Cardiac septum (tissue), 1 donor: ENCODE measurements at places on chromosomes 16 and 17. TPM values are rescaled to one million over a fixed set of nuclear protein-coding genes. Genes with fewer than 3 reads are reported as not detected.

DNA sequence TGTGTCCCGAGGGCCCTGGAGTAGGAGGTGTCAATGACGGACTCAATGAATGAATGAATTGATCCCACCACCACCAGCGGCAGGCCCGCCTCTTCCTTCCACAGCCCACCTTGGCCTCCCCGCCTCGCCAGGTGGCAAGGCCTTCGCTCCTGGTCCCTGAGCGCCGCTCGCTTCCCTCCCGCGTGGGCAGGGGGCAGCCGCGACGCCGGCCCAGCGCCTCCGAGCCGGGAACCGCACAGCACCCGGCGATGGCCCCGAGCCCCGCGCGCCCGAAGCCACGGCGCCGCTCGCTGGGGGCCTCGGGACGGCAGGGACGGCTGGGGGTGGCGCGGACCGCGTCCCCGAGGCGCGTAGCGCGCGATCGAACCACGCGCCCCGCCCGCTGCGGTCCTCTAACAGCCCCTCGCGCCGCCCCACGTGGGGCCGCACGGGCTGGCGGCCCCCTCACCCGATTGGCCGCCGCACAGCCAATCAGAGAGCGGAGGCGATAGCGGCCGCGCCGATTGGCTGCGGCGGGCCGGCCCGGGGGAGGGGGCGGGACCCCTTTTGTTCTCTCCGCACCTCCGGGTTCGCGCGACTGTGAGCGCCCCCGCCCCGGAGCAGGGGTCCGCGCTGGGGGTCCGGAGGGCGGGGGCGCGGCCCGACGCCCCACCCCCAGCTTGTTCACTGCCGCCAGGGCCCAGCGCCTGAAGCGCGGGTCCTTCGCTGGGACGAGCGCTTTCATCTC lies 31.4 kb downstream of the ACTG1 start:
- peak; percentile 85 for DNase-seq

DNA sequence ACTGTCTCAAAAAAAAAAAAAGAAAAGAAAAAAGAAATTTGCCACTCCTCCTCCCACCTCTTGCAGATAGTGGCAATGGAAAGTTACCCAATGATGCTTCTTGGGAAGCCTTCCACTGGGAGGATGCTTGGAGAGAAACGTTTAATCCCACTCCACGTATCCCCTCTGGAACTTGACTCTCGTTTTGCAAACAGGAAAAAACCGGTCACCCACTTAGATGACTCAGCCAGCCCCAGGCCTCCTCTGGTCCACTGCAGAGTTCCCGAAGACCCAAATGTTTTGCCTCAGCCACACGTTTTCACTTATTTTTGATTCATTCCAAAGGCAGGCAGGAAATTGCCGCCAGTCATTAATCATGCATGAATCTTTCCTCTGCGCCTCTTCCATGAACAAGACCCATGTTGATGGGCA lies 9.3 kb upstream of the TNFRSF17 start:
- no peak for DNase-seq

DNA sequence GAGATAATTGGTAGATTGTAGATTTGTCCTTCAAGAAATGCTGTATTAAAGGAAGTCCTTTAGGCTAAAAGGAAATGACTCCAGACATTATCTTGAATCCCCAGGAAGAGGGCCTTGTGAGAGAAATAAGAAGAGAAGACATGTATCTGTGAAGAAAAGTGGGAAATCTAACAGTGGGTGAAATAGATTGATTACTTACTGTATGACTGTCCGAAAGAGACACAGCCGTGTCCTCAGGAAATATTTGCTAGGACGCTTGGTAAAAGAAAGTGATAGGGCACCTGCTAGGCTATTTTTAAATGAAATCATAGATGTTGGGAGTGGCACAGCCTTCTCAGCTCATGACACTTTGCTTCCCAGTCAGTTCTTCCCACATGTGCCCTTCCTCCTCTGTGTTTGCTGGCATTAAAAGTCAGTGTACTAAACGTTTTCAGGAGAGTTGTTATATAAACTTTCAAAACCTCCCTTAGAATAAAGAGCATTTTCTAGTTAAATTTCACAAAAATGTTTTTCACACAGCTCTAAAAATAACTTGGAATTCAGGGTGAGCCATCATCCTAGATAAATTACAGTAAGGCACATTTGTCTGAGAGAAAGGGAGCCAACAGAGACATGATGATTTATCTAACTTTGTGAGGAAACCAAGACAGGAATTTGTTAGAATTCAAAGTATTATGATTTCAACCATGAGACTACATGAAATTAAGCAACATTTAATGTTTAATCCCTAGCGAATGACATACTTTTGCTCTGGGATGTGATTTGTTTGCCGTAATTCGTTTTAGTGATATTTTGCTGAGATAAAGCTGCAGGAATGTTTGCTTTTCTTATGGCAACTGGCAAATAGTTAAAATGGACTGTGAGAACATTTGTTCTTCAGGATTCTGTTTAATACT lies 35.0 kb downstream of the DHRS7B start:
- DNase-seq = no peak

- DNase-seq = no peak
Observed at GRCh38 chr16:48291303-48291702, 44.0 kb upstream of the ABCC11 start.

GRCh38 chr17:40836020-40836419 lies 13.6 kb upstream of the KRT10 start:
- no peak for DNase-seq

- peak; percentile 90 for DNase-seq
Observed at GRCh38 chr17:6421700-6422604, 13.0 kb downstream of the AIPL1 start.

DNA sequence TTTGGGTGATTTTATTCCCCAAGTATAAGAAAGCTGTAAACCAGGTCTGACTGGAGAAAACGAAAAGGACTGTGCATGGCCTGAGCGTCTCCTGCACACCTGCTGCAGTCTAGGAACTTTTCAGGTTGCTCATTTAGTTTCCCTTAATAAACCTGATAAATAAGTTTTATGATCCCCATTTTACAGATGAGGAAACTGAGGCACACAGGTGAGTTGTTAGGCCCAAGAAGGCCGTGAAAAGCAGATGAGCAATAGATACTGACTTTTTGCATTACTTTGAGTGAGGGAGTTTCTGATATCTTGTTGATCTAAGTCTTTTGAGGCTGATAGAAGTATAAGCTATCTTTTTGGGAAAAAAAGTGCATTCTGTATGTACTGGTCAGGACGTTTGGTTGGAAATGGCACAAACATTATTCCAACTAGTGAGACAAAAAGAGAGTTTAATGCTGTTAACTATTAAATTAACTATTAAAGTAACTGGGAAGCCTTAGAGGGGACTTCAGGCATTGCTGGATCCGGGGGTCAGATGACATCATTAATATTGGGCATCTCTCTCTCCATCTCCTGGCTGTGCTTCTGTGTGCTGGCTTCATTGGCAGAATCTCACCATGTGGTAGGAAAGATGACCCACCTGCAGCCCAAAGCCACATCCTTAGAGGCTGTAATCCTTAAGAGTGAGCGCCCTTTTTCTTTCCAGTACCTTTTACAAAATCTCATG lies 163.4 kb downstream of the CMIP start:
- no peak for DNase-seq

GRCh38 chr16:62620275-62620674 lies 584.0 kb upstream of the CDH8 start:
- DNase-seq = no peak

DNA sequence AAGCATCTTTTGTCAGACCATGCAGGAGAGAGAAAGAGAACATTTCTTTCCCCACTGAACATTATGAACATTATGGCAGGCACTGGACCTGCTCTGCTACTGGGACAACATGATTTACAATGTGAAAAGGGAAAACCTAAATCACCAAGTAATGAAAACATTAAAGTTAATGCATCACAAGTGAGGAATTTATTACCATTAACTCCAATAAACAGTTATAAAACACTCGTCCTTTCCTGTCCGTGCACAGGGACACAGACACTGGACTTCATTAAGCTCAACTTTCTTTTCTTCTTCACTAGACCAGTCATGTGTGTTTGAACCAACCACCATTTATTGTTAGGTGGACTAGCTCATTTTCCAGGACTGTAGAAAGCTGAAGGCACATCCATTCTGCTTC lies 95.4 kb downstream of the SNX11 start:
- no peak for DNase-seq

DNA sequence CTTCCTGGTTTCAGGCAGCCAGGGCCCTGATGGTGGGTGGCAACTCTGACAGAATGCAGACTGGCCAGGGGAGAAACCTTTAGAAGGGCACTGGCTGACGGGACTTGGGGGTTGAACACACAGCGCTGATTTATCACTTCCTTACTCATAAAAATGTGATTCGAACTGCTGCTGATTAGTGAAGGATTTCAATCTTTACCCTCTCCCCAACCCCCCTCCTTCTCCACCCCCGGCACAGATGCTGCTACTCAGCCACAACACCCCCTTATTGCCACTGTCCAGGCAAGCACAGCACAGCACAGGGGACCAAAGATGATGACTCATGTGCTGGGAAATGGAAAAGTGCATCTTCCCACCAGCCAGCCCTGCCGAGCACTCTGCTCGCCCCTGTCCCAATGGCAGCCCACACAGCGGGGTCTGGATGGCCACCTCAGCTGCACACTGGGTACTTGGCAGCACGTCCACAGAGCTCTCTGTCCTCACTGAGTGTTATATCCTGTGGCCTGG lies 70.1 kb downstream of the SMG6 start:
- DNase-seq = no peak

- no peak for DNase-seq
Observed at GRCh38 chr17:64392300-64392699, 1.6 kb upstream of the PECAM1 start.

- no peak for DNase-seq
Observed at GRCh38 chr16:56366945-56367344, 58.4 kb downstream of the AMFR start.

GRCh38 chr16:87531418-87531817 lies 38.6 kb upstream of the ZCCHC14 start:
- no peak for DNase-seq

DNA sequence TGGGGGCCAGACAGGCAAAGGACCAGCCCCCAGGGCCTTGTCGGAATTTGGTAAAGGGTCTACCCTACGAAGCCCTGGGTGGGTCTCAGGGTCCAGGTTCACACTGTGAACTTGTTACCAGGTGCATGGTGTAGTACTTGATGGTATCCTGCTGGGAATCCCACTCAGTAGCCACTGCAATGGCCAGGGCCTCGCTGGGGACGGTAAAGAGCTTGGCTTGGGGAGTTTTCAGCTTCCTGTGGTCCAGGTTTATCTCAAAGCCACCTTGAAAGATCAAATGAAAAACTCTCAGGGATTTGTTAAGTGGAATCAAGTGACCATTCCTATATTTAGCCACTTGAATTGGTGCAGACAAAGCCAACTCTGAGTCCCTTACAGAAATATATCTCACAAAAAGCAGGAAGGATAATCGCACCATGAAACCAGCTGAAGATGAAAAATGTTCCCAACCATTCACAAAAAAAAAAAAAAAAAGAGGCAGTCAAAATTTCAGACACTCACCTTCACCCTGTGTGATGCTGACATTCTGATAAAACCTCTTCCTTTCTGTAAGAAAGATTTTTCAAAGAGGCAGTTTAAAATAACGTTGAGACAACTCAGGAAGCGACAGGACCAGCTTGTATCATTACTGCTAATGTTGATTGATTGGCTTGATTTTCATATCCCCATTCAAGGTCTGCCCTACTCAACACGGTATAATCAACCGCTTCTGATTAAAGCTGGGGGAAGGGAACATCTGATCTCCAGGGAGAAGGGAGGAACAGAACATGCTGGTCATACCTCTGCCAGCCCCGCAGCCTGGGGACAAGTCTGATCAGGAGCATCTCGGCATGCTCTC lies 10.6 kb downstream of the ATPAF2 start:
- no peak for DNase-seq

GRCh38 chr17:44108440-44109311 lies 14.8 kb downstream of the HDAC5 start:
- DNase-seq = peak; percentile 94

- DNase-seq = no peak
Observed at GRCh38 chr17:43987131-43988021, 17.0 kb upstream of the NAGS start.

GRCh38 chr17:81579298-81579697 lies 27.1 kb upstream of the FAAP100 start:
- DNase-seq = no peak

DNA sequence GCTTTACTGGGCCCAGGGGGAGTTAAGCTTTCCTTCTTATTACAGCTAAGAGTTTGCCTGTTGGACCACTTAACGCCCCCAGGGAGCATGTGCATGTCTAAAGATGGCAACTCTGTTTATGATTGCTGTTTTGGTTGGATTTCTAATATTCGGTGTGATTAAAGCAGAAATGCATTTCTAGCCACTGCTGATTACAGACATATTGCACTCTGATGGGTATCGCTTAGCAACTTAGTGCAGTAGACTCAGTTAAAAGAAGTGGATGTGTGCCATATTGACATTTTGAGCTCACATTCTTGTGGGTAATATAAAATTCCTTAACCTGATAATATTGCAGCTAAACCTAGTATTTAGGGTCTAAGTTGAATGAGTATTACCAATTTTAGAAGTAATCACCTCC lies 4.2 kb downstream of the NF1 start:
- no peak for DNase-seq

GRCh38 chr17:48177816-48178215 lies 70.2 kb downstream of the SNX11 start:
- no peak for DNase-seq

GRCh38 chr16:47069841-47070584 lies 73.7 kb downstream of the NETO2 start:
- peak; percentile 24 for DNase-seq

DNA sequence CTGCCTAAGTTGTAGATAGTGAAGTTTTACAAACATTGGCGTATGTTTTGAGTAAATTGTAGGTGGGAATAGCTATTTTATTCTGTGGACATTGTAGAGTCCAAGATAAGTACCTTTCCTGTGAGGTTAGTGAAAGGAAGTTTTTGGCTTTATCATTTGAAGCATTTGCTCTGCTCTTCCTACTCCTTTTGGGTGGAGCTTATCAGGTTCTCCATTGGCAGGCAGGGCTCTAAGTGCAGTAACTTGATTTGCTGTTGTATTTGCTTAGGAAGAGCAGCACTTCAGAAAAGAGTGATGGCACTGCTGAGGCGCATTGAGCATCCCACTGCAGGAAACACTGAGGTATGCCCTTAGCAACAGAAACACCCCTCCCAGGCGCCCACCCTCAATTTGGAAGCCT lies 70.1 kb downstream of the OMG start:
- DNase-seq = no peak

GRCh38 chr16:2233046-2233775 lies 3.0 kb upstream of the DNASE1L2 start:
- no peak for DNase-seq

Gene ATP1B2
- total RNA-seq = 2.7 TPM

Gene CDC27
- total RNA-seq = 81.2 TPM

Gene PRSS27
- total RNA-seq = 0.40 TPM

Gene ITGAX
- total RNA-seq = 5.9 TPM

Gene SARM1
- total RNA-seq = 10.4 TPM

Gene TP53TG3D
- total RNA-seq = 0.81 TPM

Gene LAT
- total RNA-seq = 2.0 TPM

Gene TMEM100
- total RNA-seq = 5.2 TPM

Gene MYOCD
- 82.1 TPM for total RNA-seq

Gene CLEC19A
- not detected for total RNA-seq

Gene OR1F1
- not detected for total RNA-seq

Gene AARSD1
- total RNA-seq = 27.0 TPM

Gene LRRC37A2
- 2.9 TPM for total RNA-seq
